Central memory CD8-positive, alpha-beta T cell (primary cell): ENCODE measurements at places on chromosomes 16 and 17.
A peak's percentile ranks its signal among the peaks of the same experiment; 100 is the strongest.

DNA sequence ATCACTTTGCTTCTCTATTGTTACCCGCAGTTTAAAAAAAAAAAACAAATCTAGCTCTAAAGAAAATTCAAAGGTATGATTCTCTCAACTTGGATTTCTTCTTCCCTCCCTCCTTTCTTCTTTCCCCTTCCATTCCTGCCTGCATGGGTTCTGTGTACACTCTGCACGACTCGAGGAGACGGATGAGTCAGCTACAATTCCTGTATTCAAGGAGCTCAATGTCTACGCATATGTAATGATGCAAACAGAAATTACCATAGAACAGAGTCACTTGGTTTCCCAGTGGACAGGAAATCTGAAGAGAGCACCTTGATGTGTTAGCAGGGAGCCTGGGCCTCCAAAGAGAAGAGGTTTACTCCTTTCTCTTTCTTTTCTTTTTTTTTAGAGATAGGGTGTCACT is 92.3 kb downstream of the VPS53 start:
- no peak overlapping the region for H3K27ac ChIP-seq
- DNase-seq = no peak
- H3K27me3 ChIP-seq = no peaks in the 10 kb centered on the region
- peaks cover 31% of the 10 kb centered on the region for H3K36me3 ChIP-seq

GRCh38 chr16:20889625-20890275 is 10.4 kb downstream of the DCUN1D3 start:
- H3K27ac ChIP-seq = no peak overlapping the region
- peaks cover 6% of the 10 kb centered on the region for H3K36me3 ChIP-seq
- H3K4me3 ChIP-seq = no peak overlapping the region

GRCh38 chr16:84198401-84198800 is 7.4 kb downstream of the ADAD2 start:
- no peak overlapping the region for H3K4me3 ChIP-seq
- H3K27me3 ChIP-seq = peaks cover 22% of the 10 kb centered on the region
- no peak for DNase-seq
- H3K36me3 ChIP-seq = no peaks in the 10 kb centered on the region
- no peak overlapping the region for H3K27ac ChIP-seq

DNA sequence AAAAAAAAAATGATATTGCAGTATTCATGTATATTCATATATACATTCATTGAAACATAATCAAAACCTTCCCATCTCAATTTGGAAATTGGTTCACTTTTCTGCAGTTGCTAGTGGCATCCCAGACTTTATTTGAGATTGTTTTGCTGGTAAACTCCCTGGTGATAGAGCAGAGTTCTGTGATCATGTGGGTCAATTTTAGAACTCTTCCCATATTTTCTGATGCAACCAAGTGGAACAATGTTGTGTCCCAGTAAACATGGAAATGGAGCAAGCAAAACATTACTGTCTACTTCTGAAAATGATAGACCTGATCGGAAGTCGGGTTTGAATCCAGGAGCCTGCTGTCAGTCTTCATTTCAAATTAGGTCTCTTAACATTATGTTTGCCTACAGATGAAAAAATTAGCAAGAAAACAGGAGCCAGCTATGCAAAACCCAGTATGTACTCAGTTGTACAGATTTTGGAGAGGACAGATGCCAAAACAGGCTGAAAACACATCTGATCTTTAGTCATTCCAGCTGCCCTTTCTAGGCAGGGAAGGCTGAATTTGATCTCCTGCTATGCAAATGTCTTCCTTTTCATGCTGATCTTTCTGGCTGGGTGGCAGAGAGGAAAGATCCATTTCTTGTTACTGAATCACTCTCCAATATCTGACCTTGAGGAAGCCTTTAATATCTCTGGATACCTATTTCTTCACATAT is 786.6 kb upstream of the SOX9 start:
- no peak for DNase-seq
- no peaks in the 10 kb centered on the region for H3K4me1 ChIP-seq
- no peaks in the 10 kb centered on the region for H3K27me3 ChIP-seq
- no peak overlapping the region for H3K27ac ChIP-seq
- H3K36me3 ChIP-seq = no peaks in the 10 kb centered on the region

DNA sequence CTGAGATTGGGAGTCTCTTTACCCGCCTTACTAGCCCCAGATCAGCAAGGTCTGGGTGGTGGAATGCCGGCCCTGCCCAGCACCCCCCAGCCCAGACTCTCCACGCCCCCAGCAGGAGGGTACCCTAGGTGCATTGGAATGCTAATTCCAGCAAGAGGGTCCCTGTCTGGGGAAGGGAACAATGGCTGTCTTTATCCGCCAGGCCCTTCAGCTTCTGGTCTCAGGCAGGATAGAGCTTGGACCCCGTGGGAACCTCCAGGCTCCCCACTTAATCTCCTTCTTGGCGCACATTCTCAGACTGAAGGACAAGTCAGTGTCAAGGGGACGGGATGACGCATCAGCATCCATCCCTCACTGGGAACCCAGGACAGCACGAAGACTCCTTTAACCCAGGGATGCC is 85.1 kb downstream of the LITAF start:
- H3K27me3 ChIP-seq = no peaks in the 10 kb centered on the region
- H3K27ac ChIP-seq = no peak overlapping the region
- H3K36me3 ChIP-seq = peaks cover 3% of the 10 kb centered on the region
- no peak overlapping the region for H3K4me3 ChIP-seq

DNA sequence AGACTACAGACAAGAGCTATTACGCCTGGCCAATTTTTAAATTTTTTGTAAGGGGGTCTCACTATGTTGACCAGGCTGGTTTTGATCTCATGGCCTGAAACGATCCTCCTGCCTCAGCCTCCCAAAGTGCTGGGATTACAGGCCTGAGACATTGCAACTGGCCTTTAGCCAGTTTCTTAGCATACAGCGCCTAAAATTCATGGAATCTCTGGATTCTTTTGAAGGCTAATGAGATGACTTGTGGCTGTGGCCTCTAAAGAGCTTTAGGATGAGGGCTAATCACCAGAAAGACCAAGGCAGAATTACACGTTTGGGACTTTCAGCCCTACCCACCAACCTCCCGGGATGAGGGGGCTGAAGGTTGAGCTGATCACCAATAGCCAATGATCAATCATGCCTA is 34.6 kb downstream of the AKAP10 start:
- DNase-seq = no peak
- no peak overlapping the region for H3K4me3 ChIP-seq
- H3K27me3 ChIP-seq = no peaks in the 10 kb centered on the region
- H3K36me3 ChIP-seq = peaks cover 65% of the 10 kb centered on the region
- peaks cover 31% of the 10 kb centered on the region for H3K4me1 ChIP-seq
- no peak overlapping the region for H3K27ac ChIP-seq

- no peak overlapping the region for H3K4me3 ChIP-seq
- H3K36me3 ChIP-seq = no peaks in the 10 kb centered on the region
- H3K27me3 ChIP-seq = no peaks in the 10 kb centered on the region
- H3K27ac ChIP-seq = no peak overlapping the region
Observed at GRCh38 chr17:51947160-51947735, 211.3 kb downstream of the CA10 start.

GRCh38 chr16:75138636-75139035 is 9.7 kb upstream of the ZFP1 start:
- no peak overlapping the region for H3K4me3 ChIP-seq
- H3K36me3 ChIP-seq = peaks cover 3% of the 10 kb centered on the region
- DNase-seq = no peak
- H3K4me1 ChIP-seq = peaks cover 8% of the 10 kb centered on the region

DNA sequence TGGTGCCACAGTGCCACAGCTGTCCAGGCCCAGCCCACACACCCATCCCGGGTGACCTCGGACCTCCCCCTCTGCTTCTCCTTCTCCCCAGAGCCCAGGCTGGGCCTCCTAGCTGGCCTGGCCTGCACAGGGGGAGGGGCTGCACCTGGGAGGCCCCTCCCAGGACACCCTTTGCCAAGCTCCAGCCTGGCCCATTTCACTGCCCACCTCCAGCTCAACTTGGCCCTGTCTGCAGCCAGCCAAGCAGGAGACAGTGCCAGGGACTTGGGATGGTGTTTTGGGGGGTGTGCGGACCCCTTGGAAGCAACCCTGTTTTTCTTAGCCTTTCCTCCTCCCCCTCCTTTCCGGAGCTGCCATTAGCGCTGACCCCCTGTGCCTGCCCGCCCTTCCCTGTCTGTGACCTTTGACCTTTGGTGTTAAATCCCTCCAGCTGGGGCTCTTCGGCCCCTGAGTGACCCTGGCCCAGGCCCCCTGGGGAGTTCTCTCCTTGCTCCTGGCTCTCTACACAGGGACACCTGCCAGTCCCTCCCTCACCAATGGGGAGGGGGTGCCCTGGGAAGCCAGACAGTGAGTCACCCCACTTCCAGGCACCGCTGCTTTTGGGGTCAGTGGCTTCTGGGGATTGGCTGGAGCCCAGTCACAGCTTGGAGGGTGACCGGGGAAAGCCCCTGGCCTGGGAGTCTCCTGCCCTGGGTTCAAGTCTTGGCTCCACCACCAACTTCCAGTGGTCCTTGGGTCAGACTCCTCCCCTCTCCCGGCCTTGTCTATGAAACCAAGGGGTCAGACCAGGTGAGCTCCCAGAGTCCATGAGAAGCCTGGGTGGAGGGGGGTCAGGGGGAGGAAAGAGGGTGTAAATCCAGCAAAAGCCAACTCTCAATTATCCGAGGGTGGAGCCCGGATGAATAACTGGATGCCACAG is 1.9 kb downstream of the GLIS2 start:
- peaks cover 19% of the 10 kb centered on the region for H3K4me1 ChIP-seq
- no peak overlapping the region for H3K27ac ChIP-seq
- peaks cover 15% of the 10 kb centered on the region for H3K27me3 ChIP-seq

- H3K4me1 ChIP-seq = peaks cover 94% of the 10 kb centered on the region
- no peak overlapping the region for H3K4me3 ChIP-seq
- H3K27ac ChIP-seq = no peak overlapping the region
- DNase-seq = no peak
- H3K36me3 ChIP-seq = peaks cover 33% of the 10 kb centered on the region
Observed at GRCh38 chr17:8944083-8944482, 21.4 kb downstream of the PIK3R5 start.

GRCh38 chr17:74240618-74241205 is 27.3 kb downstream of the TTYH2 start:
- no peak overlapping the region for H3K4me3 ChIP-seq
- peaks cover 6% of the 10 kb centered on the region for H3K36me3 ChIP-seq
- no peak for DNase-seq
- no peaks in the 10 kb centered on the region for H3K27me3 ChIP-seq

GRCh38 chr17:82242977-82243647 is 14.3 kb downstream of the SLC16A3 start:
- DNase-seq = no peak
- H3K4me3 ChIP-seq = no peak overlapping the region
- peak overlapping the region; percentile 32 for H3K27ac ChIP-seq
- H3K27me3 ChIP-seq = no peaks in the 10 kb centered on the region
- H3K4me1 ChIP-seq = peaks cover 72% of the 10 kb centered on the region

DNA sequence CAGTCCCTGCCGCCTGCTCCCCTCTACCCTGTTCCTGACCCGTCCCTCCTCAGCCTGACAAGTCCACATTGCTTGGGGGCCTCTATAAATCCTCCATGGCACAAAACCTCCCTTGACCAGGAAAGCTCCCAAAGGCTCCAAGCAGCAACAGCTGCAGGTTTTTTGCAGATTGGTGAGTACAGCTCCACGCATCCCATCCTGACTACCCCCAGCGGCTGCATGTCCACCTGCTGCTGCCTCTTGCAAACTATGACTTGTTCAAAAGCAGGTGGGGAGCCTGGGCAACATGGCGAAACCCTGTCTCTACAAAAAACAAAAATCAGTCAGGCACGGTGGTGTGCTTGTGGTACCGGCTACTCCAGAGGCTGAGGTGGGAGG is 122.8 kb downstream of the ANKRD11 start:
- H3K27ac ChIP-seq = no peak overlapping the region
- H3K4me3 ChIP-seq = no peak overlapping the region
- no peak for DNase-seq
- H3K27me3 ChIP-seq = no peaks in the 10 kb centered on the region

DNA sequence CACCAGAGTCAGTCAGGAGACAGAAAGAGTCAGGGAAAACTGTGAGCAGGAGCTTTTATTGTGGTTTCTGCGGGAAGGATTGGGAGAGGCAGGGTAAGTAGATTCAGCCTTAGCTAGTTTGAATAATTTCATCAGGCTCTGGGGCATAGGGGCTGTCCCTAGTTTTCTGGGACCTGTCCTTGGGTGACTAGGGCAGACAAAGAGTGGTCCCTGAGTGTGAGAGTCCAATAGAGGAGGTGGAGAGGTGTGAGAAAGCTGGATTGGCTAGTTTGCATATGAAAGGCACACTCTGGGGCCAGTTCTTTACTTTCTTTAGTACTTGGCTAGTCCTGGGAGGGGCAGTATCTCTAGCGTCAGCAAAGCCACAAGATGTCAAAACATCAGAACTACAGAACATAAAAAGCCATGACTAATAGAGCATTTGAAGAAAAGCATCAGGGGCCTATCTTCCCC is 255.6 kb downstream of the HS3ST3A1 start:
- H3K4me3 ChIP-seq = no peak overlapping the region
- H3K36me3 ChIP-seq = no peaks in the 10 kb centered on the region
- peaks cover 19% of the 10 kb centered on the region for H3K27me3 ChIP-seq

GRCh38 chr17:1060991-1061390 is 64.1 kb downstream of the TIMM22 start:
- no peaks in the 10 kb centered on the region for H3K27me3 ChIP-seq
- H3K27ac ChIP-seq = no peak overlapping the region
- peaks cover 7% of the 10 kb centered on the region for H3K4me1 ChIP-seq
- DNase-seq = no peak
- peaks cover 23% of the 10 kb centered on the region for H3K36me3 ChIP-seq
- H3K4me3 ChIP-seq = no peak overlapping the region

- no peaks in the 10 kb centered on the region for H3K36me3 ChIP-seq
- DNase-seq = no peak
- H3K4me3 ChIP-seq = no peak overlapping the region
- H3K27me3 ChIP-seq = peaks cover 41% of the 10 kb centered on the region
- H3K27ac ChIP-seq = no peak overlapping the region
Observed at GRCh38 chr16:86874141-86874540, 295.8 kb downstream of the FOXL1 start.

DNA sequence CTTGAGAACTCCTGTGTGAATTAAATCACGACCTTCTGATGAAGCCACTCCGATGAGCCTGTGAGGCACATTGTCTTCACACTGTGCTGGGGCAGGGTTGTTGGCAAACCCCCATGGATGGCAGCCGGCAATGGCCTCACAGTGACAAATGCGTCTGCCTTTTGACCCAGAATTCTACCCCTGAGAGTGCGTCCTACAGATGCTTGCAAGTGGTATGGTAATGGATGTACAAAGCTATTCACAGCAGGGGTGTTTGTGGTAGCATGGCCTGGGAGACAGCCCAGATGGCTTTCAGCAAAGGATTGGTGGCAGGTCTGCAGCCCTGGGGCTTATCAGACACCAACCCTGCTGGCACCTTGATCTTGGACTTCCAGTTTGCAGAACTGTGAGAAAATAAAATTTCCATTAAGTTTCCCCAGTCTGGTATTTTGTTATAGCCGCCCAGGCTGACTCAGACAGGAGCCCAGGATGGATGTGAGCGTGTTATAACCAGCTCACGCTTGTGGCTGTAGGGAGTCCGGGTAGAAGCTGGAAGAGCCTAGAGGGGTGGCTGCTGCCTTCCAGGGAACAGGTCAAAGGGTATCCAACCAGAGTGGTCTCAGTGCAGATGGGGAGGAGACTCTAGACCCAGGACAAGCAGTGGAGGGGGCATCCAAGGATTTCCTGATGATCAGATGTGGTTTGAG is 10.1 kb downstream of the AFMID start:
- H3K4me1 ChIP-seq = no peaks in the 10 kb centered on the region
- peaks cover 2% of the 10 kb centered on the region for H3K36me3 ChIP-seq
- H3K27ac ChIP-seq = no peak overlapping the region
- no peaks in the 10 kb centered on the region for H3K27me3 ChIP-seq
- no peak for DNase-seq
- no peak overlapping the region for H3K4me3 ChIP-seq
